Stimulated activated CD8-positive, alpha-beta memory T cell treated with anti-CD3 and anti-CD28 coated beads, Interleukin-7, amount 100 ng/mL, for 4 hours (primary cell): ENCODE measurements at places on chromosomes 5 and 9.
A peak's percentile ranks its signal among the peaks of the same experiment; 100 is the strongest.

DNA sequence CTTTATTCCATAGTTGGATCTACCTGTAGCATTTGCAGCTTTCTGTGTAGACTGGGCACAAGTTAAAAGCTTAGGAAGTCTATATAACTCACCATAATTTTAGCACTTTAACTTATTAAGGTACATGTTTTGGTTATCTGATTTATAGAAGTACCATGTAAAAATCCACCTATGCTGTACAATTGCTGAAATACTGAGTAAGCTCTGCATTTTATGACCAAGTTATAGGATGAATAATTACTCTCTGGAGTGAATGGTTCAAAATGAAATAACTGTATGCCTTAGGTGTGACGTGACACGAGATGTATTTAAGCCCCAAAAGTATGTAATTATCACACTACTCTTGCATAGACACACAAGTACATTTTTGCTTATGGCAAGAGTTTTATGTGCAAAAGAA is 22.1 kb downstream of the ZSWIM6 start:
- DNase-seq = no peak

- no peak for DNase-seq
Measured at GRCh38 chr9:111271481-111272080, 58.4 kb downstream of the OR2K2 start.

GRCh38 chr5:118620233-118620632 is 368.1 kb downstream of the DTWD2 start:
- DNase-seq = no peak

DNA sequence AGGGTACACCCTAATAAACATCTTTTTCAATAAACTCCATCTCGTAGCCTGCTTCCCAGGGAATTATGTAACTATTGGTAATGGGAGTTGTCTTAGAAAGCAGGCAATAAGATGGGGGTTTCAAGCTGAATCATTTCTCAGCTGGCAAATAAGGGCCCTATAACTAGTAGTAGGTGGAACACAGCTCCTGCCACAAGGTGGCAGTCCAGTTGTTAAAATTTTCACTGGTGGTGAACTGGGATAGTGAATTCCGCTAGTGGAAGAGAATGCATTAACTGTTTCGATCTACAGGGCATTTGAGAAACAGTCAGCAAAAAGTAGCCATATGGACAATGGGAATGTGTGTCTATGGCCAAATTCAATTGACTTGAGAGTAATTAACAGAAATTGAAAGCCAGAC is 27.7 kb downstream of the PCDHB15 start:
- no peak for DNase-seq

- no peak for DNase-seq
Measured at GRCh38 chr5:126544087-126544740, 50.8 kb downstream of the ALDH7A1 start.

DNA sequence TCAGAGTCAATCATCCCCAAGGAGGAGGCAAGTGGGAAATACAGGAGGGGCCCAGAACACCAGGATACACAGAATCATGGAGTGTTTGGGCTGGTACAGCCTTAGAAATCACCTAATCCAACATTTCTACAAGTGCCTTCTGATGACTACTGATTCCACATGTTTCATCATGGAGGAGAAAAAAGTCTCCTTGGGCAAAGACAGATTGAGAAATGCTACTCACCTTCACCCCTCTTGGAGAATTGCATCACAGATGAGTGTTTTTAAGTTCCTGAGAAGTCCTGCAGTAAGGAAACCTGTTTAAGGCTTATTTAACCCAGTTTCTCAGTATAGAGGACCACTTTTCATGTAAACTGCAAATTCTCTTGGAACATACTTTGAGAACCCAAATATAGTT is 2.2 kb upstream of the SLIT3 start:
- no peak for DNase-seq

GRCh38 chr5:76546497-76547102 is 76.6 kb downstream of the F2RL2 start:
- peak; percentile 18 for DNase-seq

- no peak for DNase-seq
Measured at GRCh38 chr9:112846528-112847488, 43.9 kb downstream of the SLC46A2 start.
